Activated T-cell treated with anti-CD3 and anti-CD28 coated beads for 4 hours (primary cell): ENCODE measurements at places on chromosomes 16 and 17.
A peak's percentile ranks its signal among the peaks of the same experiment; 100 is the strongest.

GRCh38 chr17:48645639-48646182 lies 19.6 kb upstream of the HOXB9 start:
- DNase-seq = no peak

DNA sequence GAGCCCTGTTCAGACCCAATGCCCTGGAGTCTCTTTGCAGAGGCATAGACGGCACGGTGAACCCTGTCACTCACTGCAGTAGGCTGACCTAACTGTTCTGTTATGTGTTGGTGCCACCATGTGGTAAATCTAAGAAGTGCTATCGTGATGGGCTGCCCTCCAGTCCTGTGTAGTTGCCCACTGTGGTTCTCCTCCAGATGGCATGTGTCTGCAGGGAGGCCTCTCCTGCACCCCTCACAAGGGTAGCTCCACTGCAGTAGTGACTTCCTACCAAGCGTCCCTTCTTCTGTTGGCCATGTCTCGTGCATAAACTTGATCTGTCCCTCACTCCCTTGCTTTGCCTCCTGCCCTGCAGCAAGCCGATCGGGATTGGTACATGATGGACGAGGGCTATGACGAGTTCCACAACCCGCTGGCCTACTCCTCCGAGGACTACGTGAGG lies 5.8 kb downstream of the DHX38 start:
- peak; percentile 19 for DNase-seq

- DNase-seq = no peak
Measured at GRCh38 chr16:87957296-87958094, 6.3 kb downstream of the BANP start.

GRCh38 chr16:1414532-1415260 lies at the start of gene UNKL:
UNKL (minus strand) TSS chr16:1414704; CDS start chr16:1414691, 13 bp downstream.
- peak; percentile 74 for DNase-seq

- DNase-seq = no peak
Measured at GRCh38 chr17:17947309-17947708, 24.9 kb downstream of the TOM1L2 start.

GRCh38 chr17:27525316-27525715 lies 69.1 kb downstream of the KSR1 start:
- DNase-seq = no peak

DNA sequence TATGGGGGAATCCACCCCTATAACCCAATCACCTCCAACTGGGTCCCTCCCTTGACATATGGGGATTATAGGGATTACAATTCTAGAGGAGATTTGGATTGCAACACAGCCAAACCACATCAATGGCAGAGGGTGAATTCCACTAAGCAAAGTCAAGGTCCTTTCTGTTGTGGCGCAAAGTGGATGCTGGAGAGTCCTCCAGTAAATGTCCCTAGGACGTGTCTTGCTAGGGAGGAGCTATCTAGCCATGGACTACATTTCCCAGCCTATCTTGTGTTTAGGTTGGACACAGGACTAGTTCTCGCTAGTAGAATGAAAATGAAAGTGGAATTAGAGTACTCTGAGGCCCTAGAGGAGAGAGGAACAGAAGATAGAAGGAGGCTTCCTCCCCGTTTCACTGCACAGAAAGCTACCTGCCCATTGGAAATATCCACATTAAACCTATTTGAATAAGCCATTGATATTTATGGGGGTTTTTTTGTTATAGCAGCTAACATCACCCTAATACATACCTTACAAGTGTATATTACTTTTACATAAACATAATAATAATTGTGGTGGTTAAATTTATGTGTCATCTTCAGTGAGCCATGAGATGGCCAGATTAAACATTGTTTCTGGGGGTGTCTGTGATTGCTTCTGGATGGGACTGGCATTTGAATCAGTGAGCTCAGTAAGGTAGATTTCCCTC lies 56.7 kb upstream of the ERCC4 start:
- DNase-seq = no peak

GRCh38 chr17:47225911-47226688 lies 17.0 kb downstream of the MYL4 start:
- no peak for DNase-seq

DNA sequence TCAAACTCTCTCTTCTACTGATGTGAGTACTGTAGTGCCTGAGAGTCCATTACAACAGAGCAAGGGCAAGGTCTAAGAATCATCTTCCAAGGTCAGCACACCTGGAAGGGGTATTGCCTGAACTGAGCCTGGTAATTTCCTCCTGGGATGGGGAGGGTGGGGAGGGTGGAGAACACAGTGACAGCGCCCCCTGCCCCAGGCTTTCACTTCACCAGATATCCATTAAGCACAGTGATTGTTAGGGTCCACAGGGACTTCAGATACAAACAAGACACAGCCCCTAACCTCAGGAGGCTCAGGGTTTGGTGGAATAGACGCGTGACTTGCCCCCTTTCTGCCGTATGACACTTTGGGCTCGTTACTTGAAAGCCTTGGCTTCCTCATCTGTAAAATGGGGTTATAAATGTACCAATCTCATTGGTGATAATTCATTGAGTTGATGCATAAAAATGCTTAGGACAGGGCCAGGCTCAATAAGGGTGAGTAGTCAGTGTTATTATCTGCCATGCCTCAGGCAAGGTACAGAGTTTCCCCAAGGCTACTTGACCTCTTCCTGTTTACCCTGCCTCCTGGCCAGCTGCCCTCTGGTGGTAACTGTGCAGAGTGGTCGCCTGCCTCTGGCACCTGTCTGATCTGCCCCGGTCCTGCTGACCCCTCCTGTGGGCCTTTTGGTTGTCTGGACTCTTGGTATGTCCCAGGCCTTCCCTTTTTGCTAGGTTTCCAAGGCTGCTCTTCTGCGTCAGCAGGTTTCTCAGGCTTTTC lies 13.1 kb upstream of the BRD7 start:
- DNase-seq = no peak

GRCh38 chr17:34235389-34236028 lies 19.6 kb upstream of the CCL2 start:
- no peak for DNase-seq

DNA sequence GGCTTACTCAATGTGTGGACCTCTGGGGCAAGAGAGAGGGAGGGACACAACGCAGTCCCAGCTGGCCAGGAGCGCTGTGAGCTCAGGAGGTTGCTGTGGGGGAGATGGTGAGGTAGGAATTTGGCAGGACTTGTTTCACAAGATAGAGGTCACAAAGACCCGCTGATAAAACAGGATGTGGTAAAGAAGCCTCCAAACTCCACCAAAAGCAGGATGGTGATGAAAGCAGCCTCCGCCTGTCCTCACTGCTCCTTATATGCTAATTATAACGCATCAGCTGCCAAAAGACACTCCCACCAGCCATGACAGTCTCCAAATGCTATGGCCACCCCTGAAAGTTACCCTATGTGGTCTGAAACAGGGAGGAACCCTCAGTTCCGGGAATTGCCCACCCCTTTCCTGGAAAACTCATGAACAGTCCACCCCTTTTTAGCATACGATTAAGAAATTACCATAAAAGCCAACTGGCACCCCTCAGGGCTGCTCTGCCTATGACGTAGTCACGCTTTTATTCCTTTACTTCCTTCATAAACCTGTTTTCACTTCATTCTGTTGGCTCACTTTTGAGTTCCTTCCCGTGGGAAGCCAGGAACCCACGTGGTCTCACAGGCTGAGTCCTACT lies 5.3 kb upstream of the EIF4A3 start:
- DNase-seq = no peak

- DNase-seq = no peak
Measured at GRCh38 chr17:80890921-80891396, 100.7 kb upstream of the CHMP6 start.

GRCh38 chr17:55444471-55445441 lies 23.1 kb upstream of the MMD start:
- DNase-seq = no peak

DNA sequence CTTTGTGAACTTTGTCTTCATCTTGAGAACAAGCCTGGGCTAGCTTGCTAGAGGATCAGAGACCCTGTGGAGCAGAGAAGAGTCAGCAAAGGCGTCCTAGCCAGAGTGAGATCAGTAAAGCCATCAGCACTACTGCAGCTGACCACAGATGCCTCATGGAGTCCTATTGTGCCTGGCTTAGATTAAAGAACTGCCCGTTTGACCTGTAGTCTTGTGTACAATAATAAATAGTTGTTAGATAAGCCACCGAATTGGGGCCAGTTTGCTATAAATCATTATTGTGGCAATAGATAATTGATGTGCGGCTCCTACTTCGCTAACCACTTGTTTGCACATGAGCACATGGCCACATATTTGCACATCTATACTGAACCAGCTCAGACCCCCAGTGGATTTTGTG lies 103.0 kb downstream of the CYLD start:
- no peak for DNase-seq

- peak; percentile 22 for DNase-seq
Measured at GRCh38 chr16:8962393-8963009, 1.2 kb downstream of the USP7 start.

DNA sequence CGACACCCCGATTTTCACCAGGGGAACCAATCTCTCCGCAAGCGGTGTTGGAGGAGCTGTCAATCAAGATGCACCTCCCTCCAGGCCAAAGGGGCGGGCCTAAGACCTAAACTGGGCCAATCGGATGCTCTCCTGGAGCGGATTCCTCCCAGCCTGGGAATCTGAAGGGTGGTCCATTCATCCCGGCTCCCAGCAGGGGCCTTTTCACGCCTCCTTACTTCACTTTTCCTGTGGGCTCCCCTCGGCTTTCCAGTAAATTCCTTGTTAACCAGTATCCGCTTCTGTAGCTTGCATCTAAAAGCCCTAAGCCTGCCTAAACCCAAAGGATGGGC lies 17.1 kb downstream of the C16orf74 start:
- no peak for DNase-seq

- DNase-seq = no peak
Measured at GRCh38 chr17:10793816-10794215, 10.1 kb downstream of the TMEM238L start.

DNA sequence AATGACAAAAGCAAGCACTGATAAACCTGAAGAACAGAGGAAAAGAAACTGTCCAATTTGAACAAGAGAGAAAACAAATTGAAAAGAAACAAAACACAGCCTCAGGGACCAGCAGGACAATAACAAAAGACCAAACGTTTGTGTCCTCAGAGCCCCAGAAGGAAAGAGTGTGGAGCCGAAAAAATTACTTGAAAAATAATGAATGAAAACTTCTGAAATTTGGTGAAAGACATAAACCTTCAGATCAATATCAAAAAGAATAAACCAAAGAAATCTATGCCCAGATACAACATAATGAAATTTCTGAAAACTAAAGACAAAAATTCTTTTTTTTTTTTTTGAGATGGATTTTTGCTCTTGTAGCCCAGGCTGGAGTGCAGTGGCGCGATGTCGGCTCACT lies 45.6 kb downstream of the CCDC57 start:
- no peak for DNase-seq

GRCh38 chr17:42673885-42674754 lies 2.7 kb downstream of the PLEKHH3 start:
- no peak for DNase-seq

DNA sequence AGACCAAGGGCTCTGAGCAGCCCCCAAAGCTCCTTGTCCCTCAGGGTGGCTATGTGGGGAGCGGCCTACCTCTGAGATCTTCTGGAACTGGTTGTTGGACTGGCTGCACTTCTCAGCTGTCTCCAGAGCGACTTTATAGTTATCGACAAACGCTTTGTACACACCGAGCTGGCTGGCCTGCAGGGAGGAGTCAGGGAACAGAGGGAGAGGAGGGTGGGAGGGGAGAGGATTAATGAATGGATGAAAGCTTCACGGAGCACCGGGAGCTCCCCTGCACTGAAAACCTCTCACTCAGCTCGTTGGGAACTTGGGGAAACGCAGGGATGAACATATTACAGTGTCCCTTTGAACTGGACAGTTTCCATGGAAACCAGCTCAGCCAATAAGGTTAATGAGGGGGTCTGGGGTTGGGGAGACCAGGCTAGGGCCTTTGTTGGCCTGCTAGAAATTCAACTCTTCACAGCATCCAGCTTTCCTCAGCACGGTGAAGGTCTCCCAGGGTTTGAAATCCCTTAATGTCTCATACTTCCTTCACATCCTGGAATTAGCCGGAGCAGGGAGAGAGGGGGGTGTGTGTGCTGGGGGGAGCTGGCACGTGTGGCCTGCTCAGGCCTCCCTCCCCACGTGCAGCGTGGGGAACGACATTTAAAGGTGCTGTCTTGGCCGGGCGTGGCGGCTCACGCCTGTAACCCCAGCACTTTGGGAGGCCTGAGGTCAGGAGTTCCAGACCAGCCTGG lies 86.7 kb downstream of the TIMM22 start:
- DNase-seq = no peak

DNA sequence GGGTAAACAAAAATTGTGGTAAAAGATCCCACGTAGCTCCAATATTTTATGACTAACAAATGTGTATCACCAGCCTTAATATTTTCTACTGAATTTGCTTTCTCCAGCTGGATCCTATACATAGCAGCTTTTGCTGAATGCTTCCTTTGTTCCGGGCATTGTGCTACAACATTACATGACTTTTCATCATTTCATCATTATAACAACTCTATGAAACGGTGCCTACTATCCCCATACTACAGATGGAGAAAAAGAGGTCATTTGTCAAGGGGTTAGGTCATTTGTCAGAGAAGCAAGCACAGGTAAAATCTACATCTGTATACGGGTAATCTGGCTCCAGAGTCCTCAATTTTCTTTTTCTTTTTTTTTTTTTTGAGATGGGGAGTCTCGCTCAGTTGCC lies 74.3 kb downstream of the KANSL1 start:
- DNase-seq = no peak

- no peak for DNase-seq
Measured at GRCh38 chr17:2056206-2057174, 1.6 kb downstream of the HIC1 start.
